Stimulated activated CD8-positive, alpha-beta memory T cell treated with anti-CD3 and anti-CD28 coated beads, Interleukin-2, amount 100 ng/mL, for 1 hour (primary cell): ENCODE measurements at places on chromosomes 5 and 9.

DNA sequence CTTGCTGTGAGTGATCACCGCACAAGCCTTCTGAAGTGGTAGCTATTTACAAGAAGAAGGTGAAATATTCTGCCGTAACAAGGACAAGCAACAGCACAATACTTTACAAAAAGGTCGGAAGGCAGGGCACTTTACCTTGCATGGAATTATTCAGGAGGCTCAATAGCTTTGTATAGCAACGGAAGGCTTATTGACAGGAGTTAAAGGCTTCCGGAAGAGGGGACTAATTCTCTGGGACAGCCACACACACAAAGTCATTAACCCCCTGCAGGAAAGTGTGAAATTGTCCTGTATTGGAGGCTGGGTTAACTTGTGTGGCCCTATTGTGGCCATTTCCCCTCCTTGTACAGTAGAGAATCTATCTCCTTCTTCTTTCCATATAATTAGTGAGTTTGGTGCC, 199.3 kb upstream of the SEMA6A start:
- no peak for DNase-seq

DNA sequence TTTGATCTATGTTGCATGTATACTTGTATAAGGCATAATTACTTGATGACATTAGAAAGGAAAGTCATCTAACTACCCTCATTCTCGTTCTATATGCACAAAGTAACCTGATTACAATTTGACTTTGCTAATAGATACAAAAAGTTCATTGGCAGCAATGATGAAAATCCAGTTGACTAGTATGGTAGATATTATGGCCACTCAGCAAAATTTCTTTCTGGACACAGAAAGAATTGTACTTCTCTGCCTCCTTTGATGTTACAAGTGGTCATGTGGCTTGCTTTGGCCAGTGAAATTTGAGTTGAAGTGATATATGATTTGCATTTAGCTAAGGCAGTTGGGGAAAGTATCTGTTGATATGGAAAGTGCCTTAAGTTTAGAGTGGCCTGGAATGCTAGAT, 723.7 kb upstream of the ARRDC3 start:
- no peak for DNase-seq

DNA sequence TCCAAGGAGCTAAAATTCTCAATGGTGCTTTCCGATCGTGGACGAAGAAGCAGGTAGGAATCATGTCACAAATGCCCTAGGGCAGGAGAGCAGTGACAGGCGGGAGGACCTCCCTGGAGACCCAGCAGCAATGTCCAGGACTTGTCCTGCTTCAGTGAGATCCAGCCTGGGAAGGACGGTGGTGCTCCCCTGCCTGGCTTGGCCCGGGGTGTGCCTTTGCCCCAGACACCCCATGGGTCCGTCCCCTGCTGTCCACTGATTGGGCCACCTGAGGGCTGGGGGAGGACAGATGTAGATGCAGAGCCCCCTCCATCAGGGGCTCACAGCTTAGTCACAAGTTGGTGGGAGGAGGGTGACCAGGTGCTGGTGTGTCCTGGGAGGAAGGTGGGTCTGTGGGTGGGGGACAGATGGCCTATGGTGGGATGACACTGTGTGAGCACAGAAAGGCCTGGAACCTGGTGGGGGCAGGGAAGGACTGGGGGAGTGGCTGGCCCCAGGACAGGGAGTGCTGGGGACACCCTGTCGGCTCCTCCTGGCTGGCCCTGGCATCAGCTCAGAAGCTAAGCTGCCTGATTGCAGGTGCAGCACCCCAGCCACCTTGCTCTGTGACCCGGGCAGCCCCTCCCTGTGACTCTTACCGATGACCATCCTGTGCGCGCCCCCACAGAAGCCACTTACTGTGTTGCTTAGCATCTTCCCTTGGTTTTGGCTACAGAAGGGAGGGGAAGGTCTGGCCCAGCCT, 82.0 kb downstream of the PHF2 start:
- DNase-seq = no peak

GRCh38 chr5:51556833-51557232, 173.6 kb downstream of the ISL1 start:
- DNase-seq = no peak

DNA sequence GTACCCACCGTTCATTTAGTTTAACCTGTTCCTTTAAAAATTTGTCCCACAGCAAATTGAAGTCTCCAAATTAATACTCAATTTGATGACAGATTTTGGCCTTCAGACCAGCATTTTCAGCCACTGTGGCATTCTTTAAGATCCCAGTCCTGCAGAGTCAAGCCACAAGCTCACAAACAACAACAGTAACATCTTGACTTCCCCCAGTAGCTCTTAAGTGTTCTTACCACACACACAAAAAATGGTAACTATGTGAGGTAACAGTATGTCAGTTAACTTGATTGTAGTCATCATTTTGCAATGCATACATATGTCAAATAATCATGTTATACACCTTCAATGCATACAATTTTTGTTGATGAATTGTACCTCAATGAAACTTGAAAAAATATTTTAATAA, 247.9 kb downstream of the LURAP1L start:
- no peak for DNase-seq

- no peak for DNase-seq
Observed at GRCh38 chr9:4096121-4096520, 203.7 kb downstream of the GLIS3 start.

DNA sequence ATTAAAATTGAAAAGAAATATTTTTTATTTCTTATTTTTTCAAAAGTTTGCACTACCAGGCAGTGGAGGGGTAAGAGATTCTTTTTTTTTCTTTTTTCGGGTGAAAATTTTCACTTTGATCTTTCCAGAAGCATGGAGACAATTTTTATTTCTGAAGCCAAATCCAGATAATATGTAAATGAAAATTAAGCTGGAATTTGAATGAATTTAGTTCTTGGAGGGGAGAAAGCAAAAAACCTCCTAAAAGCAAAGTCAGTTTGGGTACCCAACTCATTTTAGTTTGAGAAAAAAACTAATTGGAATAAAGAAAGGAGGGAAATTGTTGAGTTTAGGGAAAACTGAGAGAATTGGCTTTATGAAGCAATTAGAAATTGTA, 872 bp downstream of the ZNF618 start:
- no peak for DNase-seq

- DNase-seq = no peak
Observed at GRCh38 chr5:141492168-141492885, 3.4 kb downstream of the PCDHGC5 start.

- DNase-seq = no peak
Observed at GRCh38 chr5:136086783-136087566, 45.7 kb upstream of the SMAD5 start.

DNA sequence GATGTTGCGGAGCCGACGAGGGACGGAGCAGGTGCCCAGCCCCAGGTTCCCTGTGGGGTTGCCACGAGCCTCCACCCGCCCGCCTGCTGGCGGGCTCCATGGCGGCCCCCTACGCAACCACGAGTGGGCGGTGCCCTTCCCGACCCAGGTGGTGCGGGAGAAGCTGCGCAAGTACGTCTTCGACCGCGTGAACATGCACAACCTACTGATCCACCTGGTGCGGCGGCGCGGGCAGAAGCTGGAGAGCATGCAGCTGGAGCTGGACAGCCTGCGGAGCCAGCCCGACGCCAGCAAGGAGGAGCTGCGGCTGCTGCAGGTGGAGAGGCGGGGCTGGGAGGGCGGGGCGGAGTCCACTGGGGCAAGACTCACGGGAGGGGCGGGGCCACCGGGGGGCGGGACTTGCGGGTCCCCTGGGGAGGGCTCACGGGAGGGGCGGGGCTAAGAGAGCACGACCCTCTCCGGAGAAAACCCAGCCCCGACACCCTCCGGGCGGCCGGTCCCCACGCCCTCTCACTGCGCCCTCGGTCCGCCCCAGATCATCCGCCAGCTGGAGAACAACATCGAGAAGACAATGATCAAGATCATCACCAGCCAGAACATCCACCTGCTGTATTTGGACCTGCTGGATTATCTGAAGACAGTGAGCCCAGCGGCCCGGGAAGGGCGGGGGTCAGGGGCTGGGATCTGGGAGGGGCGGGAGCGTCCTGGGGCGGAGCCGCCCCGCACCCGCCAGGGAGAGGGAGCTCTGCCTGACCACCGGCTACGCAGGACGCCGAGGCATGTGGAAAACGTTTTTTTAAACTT, 3.9 kb downstream of the CCDC183 start:
- peak; percentile 85 for DNase-seq

- no peak for DNase-seq
Observed at GRCh38 chr5:170496662-170497028, 7.2 kb upstream of the KCNIP1 start.

DNA sequence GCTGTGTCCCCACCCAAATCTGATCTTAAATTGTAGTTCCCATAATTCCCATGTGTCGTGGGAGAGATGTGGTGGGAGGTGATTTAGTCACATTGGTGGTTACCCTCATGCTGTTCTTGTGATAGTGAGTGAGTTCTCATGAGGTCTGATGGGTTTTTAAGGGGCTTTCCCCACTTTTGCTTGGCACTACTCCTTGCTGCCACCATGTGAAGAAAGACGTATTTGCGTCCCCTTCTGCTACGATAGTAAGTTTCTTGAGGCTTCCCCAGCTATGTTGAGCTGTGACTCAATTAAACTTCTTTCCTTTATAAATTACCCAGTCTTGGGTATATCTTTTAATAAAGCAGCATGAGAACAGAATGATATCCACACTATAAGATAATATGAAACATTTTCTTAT, 1023.4 kb downstream of the TLE4 start:
- no peak for DNase-seq

GRCh38 chr5:133967698-133968203, 674 bp downstream of the C5orf15 start:
- DNase-seq = no peak

DNA sequence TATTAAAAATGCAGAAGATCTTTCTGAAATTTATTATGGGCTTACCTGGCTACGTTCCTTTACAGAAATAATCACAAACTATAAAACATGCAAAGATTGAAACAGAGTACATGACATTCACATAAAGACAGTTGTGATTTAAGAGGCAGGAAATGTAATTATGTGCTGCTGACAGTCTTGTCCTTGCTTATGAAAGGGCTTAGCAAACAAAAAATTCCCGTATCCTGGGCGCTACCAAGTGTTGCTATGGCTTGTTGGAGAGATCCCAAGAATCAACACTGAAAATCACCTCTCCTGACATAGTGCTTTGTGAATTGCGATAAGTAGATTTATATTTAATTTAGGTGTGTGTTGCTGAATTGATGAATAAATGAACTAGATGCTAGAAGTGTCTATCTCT, 352.5 kb upstream of the C9orf72 start:
- DNase-seq = no peak

- DNase-seq = no peak
Observed at GRCh38 chr5:154345255-154345952, 100.4 kb upstream of the SAP30L start.

DNA sequence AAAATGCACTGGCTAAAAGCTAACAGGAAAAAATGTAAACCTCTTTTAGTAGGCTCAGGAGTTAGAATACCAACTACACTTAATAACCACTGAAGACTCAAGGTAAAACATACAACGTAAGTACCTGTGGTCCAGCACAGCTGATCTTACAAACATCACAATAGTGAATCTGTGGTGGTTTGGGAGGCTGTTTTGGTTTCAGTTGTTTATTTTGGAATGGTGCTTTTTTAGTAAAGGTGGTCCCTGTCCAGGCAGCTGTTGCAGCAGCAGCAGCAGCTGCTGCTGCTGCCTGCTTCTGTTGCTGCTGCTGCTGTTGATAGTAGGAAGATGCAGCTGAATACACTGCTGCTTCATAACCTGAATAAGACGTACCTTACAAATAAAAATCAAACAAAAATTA, 37.9 kb downstream of the ZFR start:
- no peak for DNase-seq

GRCh38 chr9:19481121-19481870, 72.5 kb downstream of the ACER2 start:
- DNase-seq = no peak

GRCh38 chr9:78035383-78035993, 3.9 kb upstream of the GNAQ start:
- no peak for DNase-seq

DNA sequence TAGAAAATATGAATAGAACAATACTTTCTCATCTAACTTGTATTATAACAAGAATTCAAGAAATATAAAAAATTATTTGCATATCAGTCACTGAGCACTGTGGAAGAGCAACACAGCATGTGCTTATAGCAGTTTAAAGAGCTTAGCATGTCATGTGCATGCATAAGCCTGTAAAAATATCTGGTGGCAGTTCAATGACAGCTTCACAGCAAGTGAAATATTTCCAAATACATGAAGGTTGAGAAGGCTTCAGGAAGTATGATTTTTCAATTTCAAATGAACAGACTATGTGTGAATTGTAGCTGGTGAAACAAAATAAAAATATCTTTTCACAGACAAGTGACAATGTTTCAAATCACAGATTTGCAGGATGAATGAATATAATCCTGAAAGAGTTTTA, 128.5 kb downstream of the PRDM9 start:
- DNase-seq = no peak

DNA sequence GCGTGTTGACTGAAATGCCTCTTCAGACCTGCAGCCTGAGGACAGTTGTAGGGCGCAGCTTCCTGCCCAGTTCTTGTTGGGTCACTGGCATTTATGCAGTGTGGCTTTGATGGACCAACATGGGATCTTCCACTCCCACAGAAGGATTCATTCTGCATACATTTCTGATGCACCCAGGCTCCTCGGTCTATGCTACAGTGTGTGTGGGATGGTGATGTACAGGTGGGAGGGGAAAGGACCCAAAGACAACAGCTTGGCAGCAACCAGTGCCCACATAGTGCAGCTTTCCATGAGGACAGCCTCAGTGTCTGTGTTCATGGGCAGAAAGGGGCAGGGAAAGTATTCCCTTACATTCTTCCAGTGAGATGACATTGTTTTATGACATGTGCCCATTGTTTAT, 237.9 kb downstream of the ARHGEF28 start:
- no peak for DNase-seq

GRCh38 chr9:125513668-125514413, 193.2 kb downstream of the MAPKAP1 start:
- DNase-seq = no peak

GRCh38 chr9:32395510-32396216, 11.2 kb downstream of the ACO1 start:
- DNase-seq = no peak

- DNase-seq = no peak
Observed at GRCh38 chr5:119789406-119790117, 160.2 kb downstream of the FAM170A start.
